ENCODE measurements at places on chromosomes 7 and 10.

GRCh38 chr10:69468751-69469089 is 17.5 kb downstream of the TSPAN15 start:
- DNase-seq, result no peak

DNA sequence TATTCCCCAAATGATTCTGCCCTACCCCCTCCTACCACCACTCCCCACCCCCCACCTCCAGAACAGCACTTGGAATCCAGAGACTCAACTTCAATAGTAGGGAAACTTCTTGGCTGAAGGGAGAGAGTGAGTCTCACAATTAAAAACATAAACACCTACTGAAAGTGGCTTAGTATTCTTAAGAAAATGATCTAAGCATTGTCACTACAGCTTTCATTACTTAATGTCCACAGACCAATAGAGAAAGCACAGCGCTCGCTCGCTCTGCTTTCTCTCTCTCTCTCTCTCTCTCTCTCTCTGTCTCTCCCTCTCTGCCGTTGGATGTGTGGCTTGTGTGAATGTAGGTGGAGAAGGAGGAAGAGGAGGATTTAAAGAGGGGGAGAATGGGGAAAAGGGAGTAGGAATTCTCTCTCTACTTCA is 1.5 kb upstream of the SEMA3A start:
- no peak for DNase-seq

DNA sequence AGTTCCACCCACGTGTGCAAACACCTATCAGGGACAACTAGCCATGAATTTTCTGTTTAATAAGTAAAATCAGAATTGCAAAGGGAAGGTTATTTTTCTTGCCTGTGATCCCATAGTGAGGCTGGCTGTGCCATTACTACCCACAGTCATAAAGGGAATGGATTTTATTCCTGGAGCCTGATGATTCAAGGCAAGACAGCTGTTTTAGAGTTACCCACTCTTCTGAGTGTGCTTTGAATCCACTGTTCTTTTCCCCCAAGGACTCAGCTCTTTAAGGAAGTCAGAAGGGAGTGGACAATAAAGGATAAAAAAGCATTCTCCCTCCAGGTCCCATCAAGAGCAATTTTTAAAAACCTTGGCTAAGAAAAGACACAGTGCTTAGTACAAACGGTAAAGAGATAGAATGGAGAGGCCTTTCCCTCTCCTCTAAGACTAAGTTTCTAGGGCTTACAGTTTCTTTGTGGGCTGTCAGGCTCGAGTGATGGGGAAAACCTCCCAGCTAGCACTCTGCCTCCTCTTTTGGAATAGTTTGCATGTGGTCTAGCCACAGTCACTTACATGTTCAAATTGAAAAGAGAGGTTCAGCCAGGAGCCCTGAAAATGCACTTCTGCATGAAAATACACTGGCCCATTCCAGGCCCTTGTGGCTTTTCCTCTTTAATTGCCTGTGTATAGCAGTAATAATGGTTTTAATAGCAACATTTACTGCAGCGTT is 5.1 kb upstream of the LRRC4 start:
- no peak for DNase-seq

- no peak for DNase-seq
These were observed 160.8 kb upstream of the NPSR1 start for GRCh38 chr7:34497153-34497777.

- DNase-seq, result no peak
These were observed 82.0 kb downstream of the GRK5 start for GRCh38 chr10:119289227-119289920.

DNA sequence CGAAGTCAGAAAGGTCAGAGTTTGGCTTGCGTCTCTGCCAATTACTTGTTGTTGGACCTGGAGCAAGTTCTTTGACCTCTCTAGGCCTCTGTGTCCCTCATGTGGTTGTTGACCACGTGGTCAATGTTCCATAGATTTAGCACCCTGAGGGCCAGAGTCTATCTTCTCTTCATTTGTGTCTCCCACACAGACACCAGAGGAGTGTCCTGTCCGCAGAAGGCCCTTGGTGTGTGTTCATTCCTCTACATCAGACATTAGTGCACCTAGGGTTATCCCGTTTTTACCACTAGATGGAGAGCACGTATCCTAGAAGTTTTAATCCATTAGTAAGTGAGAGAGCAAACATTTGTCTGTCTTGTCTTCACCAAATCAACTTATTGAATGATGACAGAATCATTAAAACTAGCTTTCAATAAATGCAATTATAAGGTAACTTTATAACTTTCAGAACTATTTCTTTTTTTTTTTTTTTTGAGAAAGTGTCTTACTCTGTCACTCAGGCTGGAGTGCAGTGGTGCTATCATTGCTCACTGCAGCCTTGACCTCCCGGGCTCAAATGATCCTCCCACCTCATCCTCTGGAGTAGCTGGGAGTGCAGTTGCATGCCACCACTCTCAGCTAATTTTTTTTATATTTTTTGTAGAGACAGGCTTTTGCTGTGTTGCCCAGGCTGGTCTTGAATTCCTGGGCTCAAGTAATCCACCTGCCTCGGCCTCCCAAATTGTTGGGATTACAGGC is 122.5 kb upstream of the ANKRD1 start:
- DNase-seq, result no peak

DNA sequence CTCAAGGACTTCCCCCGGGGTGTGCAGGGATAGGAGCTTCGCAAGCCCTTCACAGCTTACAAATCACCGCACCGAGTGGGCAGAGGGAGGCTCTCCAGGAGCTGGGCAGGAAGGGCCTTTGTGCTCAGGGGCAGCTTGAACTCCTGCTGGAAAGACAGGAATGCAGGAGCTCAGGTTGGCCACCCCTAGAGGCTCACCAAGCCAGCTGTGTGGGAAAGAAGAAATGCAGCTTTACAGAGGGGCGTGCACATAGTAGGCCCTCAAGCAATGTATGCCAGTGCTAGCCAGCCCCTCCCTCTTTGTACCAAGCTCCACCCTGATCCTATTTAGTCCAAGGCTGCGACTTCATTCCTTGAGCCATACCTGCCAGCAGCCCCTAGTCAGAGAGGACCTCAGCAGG is 26.1 kb downstream of the STRA8 start:
- DNase-seq, result no peak

DNA sequence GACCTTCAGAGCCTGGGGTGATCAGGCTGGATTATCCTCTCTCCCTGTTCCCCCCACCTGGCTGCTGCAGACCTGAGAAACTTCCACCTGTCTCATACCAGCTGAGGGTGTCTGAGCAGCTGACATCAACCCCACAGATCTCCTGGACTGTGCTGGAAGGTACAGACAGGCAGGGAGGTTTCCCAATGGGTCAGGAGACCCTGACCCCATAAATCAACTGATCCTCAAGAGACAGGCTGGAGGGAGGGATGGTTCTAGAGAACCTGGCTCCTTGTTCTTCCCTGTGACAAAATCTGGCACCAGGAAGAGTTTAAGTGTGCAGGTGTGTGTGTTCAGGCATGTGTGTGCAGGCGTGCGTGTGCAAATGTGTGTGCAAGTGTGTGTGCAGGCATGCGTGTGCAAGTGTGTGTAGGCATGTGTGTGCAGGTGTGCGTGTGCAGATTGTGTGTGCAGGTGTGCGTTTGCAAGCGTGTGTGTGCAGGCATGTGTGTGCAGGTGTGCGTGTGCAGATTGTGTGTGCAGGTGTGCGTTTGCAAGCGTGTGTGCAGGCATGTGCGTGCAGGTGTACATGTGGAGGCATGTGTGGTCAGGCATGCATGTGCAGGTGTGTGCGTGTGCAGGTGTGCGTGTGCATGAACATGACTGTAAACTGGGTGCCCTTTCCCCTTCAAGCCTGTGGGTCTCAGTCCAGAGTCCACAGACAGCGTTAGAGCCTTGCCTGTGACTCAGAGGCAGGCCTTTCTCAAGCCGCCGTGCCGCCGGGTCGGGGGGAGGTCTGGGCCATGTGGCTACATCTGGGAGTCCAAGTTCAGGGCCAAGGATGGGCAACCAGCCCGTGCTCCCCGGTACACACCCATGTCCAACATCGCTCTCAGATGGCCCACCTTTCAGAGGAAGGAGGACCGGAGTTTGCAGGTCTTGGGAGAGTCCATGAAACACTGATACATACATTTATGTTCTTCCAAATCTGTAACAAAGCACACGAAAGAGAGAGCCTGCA is 50.1 kb upstream of the ELN start:
- DNase-seq, result no peak

- no peak for DNase-seq
These were observed 71.3 kb downstream of the PFKFB3 start for GRCh38 chr10:6274040-6274439.

DNA sequence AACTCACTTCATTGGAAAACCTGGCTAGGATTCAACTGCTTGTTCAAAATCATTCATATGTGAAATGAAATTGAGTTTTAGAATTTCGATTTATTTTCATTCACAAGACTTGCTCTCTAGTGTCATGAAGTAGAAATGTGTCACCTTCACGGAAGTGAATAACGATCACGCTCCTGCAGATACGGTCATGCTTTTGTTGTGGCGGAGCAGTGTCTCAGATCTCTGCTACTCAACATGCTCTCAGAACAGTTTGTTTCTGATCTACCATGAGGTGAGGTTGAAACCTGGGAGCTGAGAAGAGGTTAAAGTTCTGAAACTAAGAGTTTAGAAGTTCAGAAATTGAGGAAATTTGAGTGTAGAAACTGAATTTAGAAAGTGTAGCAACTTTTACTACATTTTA is 13.8 kb upstream of the PITRM1 start:
- DNase-seq, result peak; percentile 62

- DNase-seq, result no peak
These were observed 106.4 kb downstream of the TMEM130 start for GRCh38 chr7:98763441-98763840.

DNA sequence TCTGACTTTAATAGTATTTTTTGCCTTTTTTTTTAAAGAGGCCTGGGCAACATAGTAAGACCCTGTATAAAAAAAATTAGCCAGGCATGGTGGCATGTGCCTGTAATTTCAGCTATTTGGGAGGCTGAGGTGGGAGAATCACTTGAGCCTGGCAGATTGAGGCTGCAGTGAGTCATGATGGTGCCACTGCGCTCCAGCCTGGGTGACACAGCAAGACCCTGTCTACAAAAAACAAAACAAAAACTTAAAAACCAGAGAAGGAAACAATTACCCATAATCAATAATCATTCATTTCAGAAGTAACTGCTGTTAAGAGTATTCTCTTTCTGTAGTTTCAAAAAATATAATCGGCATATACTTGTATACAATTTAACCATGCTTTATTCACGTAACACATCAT is 28.0 kb downstream of the VPS26A start:
- DNase-seq, result no peak

- peak; percentile 45 for DNase-seq
These were observed 677 bp downstream of the TSPAN14 start for GRCh38 chr10:80454513-80455460.

GRCh38 chr7:25379351-25380300 is 151.3 kb upstream of the NPVF start:
- no peak for DNase-seq

DNA sequence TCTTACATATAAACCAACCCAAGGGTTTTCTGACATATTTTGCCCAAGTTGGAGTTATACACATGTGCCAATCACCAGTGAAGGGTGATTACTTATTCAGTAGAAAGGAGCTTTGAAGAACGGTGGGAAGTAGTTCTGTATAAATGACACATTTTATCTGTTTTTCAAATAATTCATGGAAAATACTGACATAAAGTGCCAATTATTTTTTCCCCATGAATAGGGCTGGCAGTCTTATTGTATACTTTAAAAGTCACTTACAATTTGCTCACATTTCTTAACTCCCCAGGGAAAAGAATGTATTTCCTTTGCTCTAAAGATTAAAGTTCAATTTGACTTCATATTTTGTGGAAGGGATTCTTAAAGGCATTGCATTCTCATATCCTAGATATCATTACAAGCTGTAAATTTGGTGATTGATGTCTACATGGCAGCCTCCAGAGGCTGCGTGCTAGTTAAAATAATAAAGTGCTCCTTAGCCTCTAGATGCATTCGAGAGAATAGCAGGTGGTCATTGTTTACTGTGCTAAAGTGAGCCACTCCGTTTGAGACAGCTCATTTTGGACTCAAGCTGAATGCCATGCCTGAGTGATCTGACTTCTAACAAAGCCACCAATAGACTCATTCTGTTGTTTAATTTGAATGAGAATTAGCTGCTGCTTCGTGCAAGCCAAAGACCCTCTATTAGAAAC is 148.8 kb upstream of the NRP1 start:
- DNase-seq, result no peak

- DNase-seq, result no peak
These were observed 15.2 kb upstream of the C10orf67 start for GRCh38 chr10:23359692-23360380.

- no peak for DNase-seq
These were observed 244.6 kb downstream of the SORCS1 start for GRCh38 chr10:106919871-106920282.

DNA sequence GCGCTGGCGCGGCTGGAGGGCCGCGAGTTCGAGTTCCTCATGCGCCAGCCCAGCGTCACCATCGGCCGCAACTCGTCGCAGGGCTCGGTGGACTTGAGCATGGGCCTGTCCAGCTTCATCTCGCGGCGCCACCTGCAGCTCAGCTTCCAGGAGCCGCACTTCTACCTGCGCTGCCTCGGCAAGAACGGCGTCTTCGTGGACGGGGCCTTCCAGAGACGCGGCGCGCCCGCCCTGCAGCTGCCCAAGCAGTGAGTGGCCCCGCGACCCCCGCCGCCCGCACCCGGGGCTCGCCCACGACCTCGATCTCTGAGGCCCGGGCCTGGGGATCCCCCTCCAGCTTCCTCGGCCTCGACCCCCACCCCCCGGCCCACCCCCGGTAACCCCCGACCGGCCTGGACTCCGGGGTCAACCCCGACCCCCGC is 537 bp downstream of the FOXK1 start:
- DNase-seq, result peak; percentile 29

DNA sequence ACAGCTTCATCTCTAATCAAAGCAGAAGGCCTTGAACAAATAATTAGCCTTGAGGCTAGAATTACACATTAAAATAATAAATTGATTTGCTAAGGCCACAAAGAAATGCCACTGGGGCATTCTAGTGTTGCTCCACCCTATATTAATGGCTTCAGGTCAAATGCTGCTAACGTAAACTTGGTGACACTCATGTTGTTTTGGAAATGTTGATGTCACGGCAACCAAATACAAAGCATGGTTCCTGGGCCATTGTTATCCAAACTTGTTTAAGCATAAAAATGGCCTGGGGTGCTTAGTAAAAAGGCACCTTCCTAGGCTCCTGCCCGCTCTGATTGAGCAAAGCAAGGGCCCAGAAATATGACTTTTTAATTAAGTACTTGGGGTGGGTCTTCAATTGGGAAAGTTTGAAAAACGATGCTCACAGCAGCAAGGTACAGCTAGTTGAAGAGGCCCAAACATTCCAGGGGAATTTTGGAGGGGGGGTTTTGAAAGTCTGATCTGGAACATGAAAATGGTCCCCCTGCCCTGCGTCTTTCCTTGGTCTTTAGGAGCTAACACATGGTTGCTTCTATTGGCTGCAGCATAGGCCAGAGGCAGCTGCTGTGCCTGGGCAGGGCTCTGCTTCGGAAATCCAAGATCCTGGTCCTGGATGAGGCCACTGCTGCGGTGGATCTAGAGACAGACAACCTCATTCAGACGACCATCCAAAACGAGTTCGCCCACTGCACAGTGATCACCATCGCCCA is 67.8 kb downstream of the ABCC2 start:
- DNase-seq, result no peak

GRCh38 chr10:4894335-4894734 is 68.3 kb downstream of the AKR1E2 start:
- DNase-seq, result no peak

- no peak for DNase-seq
These were observed 8.1 kb downstream of the PGAM1 start for GRCh38 chr10:97434055-97434454.
